Lung (tissue), 17 donors: ENCODE measurements at places on chromosomes 12 and 14. TPM values are rescaled to one million over a fixed set of nuclear protein-coding genes. Genes with fewer than 3 reads are reported as not detected.

The EXOC3L4 gene
- total RNA-seq = 4.0 TPM

The LAG3 gene
- total RNA-seq = 1.7 TPM

The NKX2-1 gene
- 185 TPM for total RNA-seq

- H3K27ac ChIP-seq = peak overlapping the region; percentile 92
- peak; percentile 93 for DNase-seq
- peak overlapping the region; percentile 59 for H3K4me3 ChIP-seq
- H3K36me3 ChIP-seq = no peaks in the 10 kb centered on the region
These were observed 711 bp upstream of the ETV6 start for GRCh38 chr12:11648514-11649412.

DNA sequence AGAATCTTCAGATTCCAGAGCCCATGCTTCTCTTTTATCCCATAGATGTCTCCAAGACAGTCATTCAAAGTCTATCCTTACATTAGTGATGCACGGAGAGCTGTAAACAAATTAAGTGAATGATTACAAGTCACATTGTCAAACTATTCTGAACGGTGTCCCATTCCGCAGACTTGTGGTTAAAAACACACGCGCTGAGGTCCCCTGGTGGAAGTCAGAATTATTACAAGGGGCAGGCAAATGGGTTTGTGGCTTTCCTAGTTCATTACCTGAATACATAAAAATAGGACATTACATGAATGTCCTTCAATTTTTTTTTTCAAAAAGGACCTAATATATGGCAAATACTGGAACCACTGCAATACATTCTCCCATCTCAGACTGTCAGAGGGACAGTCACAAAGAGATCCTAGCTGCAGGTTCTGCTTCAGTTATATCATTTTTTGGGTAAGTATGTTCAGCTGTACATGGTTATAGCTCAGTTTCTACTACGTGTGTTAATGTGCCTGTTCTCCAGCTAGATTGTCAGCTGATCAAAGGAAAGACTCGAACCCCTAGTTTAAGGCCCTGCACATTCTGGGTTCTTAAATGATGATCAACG lies 53.1 kb upstream of the STON2 start:
- H3K4me1 ChIP-seq = no peaks in the 10 kb centered on the region
- peak; percentile 34 for DNase-seq
- no peaks in the 10 kb centered on the region for H3K36me3 ChIP-seq
- H3K27ac ChIP-seq = no peak overlapping the region
- no peaks in the 10 kb centered on the region for H3K27me3 ChIP-seq
- no peak overlapping the region for H3K4me3 ChIP-seq

The KRT78 gene
- not detected for total RNA-seq
